ENCODE measurements at places on chromosomes 7 and 10.

GRCh38 chr10:28241741-28242399 lies 61.0 kb downstream of the MPP7 start:
- peak; percentile 81 for DNase-seq

DNA sequence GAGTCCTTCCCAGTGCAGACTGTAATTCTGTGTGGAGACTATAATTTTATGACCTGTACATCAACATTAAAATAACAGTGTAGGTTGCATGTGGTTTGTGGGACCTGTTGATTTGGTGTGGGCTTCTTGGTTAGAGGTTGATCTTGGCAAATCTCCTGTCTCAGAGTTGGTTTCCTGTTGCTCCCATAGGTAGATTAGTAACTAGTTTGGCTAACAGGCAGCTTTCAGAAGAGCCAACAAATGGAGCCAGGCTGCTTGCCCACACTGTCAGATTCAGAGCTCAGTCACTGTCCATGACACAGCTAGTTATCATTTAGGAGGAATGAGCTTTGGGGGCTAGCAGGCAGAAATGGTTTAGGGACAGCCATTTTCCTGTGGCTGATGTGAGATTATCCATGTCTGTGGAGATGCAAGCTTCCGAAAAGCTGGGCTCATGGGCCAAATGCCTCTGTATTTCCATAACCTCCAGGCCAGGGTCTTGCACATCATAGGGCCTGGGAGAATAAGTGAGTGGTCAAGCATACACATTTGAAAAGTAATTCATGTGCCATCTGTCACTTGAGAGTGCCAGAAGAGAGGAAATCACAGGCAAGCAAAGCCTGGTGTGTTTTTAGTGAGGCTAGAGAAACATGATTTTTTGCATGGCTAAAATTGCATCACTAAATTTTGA lies 33.4 kb downstream of the CCM2 start:
- no peak for DNase-seq

DNA sequence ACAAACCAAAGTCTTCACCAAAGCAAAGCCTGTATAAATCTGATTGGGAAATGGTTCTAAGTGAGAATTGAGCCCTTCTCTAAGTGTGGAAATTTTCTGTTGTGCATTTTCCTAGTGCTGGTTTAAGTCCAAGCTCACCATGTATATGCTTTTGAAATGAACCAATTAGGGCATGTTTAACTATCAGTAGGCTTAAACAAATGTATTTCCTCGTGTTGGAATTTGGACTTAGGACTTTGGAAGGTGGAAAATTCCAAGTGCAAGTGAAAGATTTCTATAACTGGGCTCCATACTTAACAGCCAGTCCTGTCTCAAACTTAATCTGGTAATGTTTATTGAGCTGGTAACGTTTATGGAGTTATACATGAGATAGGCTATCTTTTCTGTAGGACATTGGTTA lies 28.5 kb downstream of the CCNY start:
- no peak for DNase-seq

- no peak for DNase-seq
Observed at GRCh38 chr7:116711790-116712189, 39.8 kb downstream of the MET start.

DNA sequence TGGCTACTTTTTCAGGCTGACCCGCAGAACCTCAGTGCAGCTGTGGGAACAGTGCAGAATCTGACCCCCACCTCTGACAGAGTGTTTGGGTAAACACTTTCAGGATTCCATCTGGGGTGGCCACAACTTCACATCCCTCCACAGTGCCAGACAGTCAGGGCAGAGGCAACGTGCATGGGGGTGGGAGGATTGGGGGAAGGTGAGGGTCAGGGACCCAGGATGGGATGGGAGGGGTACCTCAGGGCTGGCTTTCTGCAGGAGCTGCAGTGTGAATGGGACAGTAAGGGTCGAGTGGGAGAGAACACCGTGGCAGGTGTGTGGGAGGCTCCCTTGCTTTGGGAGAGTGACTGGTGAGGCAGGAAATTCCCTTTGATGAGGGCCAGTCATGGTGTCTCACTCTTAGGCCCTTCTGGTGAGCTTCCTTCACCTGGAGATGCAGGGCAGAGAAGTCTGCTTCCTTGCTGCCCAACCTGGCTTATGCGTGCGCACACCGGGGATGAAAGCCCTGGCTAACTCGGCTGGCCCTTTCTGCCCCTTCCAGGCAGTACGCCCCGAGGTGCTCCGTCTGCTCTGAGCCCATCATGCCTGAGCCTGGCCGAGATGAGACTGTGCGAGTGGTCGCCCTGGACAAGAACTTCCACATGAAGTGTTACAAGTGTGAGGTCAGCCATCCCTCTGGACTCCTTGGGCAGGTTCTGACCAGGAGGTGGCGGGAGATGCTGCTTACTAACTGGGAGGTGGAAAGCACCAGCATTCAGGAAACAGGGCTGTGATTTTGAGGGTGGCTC lies 8.4 kb downstream of the ZYX start:
- DNase-seq = no peak

DNA sequence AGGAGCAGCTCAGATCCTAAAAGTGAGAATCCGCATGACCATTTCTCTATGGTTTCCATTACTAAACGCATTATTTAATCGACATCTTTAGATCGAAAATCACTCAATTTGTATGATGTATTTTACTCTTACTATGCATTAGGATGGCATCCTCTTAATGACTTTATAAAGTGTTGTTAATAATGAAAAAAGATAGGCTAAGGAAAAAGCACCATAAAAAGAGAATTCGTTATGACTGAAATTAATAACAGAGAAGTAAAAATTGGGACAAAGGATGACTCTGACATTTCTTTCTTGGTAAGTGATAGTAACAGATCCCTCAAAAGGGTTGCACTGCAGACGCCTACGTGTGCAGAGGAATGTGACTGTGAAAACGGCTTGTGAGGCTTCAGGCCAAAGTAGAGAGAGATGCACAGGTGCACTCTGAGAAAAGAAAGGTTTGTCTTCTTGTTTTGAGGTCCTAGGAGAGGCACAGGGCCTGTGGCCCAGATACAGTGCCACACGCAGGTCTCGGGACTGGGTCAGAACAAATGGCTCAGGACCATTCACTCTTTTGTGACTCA lies 23.0 kb upstream of the RBM33 start:
- no peak for DNase-seq

GRCh38 chr7:27048438-27048837 lies 47.4 kb downstream of the HOXA1 start:
- no peak for DNase-seq

DNA sequence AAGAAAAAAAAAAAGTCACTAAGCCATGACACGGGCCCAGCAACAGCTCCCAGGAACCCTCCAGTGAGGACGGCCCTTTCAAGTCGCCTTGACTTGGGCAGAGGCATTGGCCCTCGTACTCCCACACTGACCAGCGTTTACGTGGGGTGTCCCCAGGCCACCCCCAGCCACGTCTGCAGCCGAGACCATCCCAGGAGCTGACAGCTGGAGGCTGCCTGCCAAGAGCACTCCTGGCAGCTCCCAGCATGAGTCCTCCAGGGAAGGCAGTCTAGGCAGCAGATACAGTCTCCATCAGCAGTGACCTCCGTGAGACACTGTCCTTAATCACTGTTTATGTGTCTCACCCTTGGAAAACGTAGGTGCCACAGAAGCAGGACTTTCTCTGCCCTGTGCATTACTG lies 86.5 kb downstream of the PROSER2 start:
- DNase-seq = no peak

DNA sequence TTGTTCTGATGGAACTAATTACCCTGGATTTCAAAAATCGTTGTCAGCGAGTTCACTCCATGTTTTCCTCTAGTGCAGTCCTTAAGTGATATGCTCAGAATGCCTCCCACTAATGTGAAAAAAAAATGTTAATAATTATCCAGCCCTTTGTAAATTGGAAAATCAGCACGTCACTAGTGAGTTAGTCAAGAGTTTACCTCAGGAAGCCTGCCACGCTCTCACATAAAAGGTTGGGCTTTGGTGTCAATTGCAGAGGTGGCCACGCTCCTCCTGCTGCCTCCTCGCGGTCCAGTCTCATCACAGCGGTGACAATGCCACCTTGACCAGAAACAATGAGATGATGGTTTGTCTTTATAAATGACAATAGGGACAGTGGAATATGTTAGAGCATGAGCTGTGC lies 22.5 kb downstream of the UPP1 start:
- DNase-seq = no peak

GRCh38 chr7:78011642-78012041 lies 213.1 kb downstream of the PHTF2 start:
- no peak for DNase-seq

DNA sequence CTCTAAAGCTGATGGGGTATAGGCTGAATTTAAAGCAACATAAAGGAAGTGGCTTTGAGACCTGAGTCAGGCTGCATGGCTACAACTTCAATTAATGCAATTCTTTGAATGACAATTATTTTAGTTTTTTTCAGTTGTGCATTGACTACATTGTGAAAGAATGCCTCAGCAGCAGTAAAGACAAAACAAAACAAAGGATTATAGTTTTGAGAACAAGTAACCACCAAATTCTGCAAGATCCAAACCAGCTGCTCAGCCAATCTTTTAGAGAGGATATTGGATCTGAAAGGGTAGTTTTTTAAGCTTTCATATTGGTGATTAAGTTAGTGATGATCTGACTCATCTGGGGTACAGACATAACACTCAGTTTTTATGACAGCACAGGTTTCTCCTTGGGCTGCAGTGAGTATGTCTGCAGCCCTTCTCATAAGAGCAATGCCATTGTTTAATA lies 40.6 kb upstream of the ABCA13 start:
- no peak for DNase-seq

DNA sequence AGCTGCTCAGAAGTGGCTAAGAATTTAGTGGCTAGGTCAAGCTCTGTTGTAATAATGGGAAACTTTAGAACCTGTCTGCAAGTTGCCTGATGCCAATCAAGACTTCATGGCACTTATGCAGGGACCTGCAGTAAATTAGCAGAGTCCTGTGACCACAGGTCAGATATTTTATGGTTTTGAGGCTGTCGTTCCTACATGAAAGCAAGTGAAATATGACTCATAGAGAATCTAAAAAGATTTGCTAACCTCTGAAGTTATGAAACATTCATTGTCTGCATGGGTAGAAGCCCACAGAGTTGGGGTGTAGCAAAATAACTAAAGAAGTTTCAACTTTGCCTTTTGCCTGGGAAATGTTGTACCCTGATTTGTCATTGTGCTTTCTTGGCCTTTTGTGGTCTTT lies 32.3 kb downstream of the SLC39A12 start:
- no peak for DNase-seq

DNA sequence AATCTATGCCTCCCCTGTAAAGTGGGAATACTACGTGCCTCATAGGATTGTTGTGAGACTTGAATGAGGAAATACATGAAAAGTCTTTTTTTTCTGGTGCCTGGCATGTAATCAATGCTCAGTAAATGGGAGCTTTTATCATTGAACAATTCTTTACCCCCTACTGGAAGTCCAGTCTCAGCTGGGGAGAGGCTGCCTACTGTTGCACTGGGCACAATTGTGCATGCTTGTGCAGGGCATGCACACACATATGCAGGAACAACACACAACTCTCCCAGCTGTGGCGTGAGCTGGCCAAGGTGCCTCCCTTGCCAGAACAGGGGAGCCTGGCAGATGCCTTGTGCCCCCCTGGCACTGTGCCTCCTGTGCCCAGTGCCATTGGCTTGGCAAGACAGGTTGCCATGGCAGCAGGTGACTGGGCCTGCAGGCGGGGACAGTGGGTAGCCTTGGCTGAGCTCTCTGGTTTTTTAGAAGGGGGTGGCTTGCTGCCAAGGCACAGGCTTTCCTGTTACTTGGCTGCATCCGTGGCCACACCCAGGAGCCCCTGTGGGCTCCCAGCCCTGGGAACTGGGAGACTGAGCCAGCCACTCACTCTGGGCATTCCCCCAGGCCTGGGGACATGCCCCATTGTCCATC lies 16.1 kb upstream of the PALD1 start:
- DNase-seq = no peak

- no peak for DNase-seq
Observed at GRCh38 chr7:123265853-123266252, 66.1 kb upstream of the SLC13A1 start.

DNA sequence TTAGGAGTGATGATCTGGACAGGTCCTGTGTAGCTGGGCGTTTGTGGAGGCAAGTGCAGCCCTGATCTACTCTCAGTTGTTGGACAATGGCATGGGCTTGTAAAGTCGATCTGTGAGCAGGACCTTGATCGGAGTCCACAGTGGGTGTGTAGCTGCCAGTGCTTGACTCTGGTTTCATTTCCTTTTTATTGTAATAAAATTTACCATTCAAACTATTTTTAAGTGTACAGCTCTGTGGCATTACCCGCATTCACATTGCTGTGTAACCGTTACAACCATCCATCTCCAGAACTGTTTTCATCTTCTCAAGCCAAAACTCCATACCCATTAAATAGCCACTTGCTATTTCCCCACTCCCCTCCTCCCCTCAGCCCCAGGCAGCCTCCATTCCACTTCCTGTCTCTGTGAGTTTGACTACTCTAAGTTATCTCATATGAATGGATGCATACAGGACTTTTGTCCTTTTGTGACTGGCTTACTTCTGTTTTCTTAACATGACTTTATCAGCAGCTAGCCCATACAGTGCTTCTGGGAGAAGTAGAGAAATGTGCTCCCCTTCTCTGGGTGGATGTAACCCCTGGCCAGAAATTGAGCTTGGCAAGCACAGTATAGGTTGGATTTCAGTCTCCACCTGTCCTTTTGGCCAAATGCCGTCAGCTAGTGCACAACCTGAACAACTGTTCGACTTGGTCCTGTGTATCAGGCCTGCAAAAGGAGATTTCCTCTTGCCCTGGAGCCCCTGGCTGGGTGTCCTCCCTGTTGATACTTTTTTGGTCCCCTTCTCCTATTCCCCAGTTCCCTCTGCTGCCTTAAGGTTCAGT lies 180.0 kb downstream of the LRMDA start:
- peak; percentile 42 for DNase-seq

GRCh38 chr7:44131173-44132029 lies 8.1 kb upstream of the POLD2 start:
- peak; percentile 64 for DNase-seq

- DNase-seq = peak; percentile 90
Observed at GRCh38 chr10:76547352-76547972, 1090.1 kb downstream of the KCNMA1 start.

- no peak for DNase-seq
Observed at GRCh38 chr10:59688921-59689351, 20.7 kb downstream of the SLC16A9 start.

- no peak for DNase-seq
Observed at GRCh38 chr7:148456351-148456750, 134.2 kb upstream of the C7orf33 start.

DNA sequence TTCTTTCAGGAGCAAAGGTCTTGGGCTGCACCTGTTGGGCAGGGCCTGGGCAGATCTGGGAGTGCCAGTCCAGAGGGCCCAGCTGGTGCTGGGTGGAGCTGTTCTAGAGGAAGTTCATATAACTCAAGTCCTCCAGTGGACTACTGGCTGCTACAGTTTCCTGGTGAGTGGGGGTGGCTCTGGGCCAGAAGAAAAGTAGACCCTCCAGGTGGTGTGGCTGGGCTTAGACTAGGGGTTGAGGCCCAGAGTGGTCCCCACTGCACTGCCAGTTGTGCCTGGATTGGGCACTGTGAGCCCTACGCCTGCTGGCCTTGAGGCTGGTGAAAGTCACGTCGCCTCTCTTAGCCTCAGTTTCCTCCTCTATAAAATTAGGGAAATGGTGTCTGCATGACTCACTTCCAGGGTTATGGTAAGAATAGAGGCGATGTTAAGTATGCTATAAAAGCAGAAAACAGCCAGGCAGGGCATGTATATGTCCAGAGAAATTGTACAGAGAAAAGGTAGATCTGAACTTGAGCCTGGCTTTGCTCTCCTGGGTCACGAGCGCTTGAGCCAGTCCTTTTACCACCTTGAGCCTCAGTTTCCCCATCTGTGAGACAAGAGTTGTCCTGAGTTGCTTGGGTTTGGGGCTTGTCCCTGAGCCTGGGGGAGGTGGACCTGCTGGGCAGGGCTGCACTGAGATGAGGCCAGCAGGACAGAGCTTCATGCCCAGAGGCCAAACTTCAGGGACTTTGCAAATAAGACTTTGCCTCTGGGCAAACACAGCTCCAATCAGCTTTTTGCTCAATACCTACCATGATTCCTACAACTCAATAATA lies 3.8 kb upstream of the CLDN3 start:
- no peak for DNase-seq
